NCI-H2029 treated with DMSO at 0.1 percent for 48 hours (cell line): ENCODE measurements at places on chromosomes 7 and 10.

- no peak for DNase-seq
Measured at GRCh38 chr7:139853506-139854123, 24.6 kb downstream of the TBXAS1 start.

DNA sequence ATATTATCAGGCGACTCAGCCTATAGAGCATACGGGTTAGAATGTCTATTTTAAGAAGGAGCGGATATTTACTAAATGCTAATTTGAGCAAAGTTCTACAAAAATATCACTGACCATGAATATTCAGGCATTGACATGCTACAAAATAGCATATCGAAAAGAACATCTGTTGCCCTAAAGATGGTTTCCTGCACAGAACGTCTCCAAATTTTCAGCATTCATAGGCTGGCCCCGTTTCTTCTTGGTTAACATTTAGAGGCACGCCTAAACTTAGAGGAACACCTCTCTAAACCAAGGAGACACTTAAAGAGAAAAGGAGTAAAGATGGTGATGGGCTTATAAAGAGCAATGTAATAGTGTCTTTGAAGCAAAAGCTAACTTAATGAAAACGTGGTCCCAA, 1.3 kb upstream of the MINPP1 start:
- no peak for DNase-seq

GRCh38 chr7:80593869-80594586, 44.4 kb upstream of the CD36 start:
- no peak for DNase-seq

DNA sequence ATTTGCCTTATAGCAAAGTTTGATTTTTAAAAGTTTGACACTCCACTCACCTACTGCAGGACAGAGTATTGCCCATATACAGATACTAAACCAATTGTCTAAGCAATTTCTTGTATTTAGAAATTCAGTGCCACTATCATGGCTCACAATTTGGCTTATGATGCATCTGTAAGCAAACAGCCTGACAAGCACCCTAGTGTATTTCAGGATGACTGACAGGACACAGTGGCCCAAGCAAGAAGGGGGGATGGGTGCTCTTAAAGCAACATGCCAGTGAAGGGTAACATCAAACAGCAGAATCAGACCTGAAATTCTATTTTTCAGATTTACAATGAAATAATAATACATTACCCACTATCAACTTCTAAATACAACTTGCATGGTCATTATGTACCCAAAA, 30.5 kb downstream of the CTNNA3 start:
- no peak for DNase-seq

GRCh38 chr7:45999541-45999940, 78.5 kb upstream of the IGFBP3 start:
- no peak for DNase-seq

- no peak for DNase-seq
Measured at GRCh38 chr10:56912043-56912442, 551.0 kb upstream of the ZWINT start.

DNA sequence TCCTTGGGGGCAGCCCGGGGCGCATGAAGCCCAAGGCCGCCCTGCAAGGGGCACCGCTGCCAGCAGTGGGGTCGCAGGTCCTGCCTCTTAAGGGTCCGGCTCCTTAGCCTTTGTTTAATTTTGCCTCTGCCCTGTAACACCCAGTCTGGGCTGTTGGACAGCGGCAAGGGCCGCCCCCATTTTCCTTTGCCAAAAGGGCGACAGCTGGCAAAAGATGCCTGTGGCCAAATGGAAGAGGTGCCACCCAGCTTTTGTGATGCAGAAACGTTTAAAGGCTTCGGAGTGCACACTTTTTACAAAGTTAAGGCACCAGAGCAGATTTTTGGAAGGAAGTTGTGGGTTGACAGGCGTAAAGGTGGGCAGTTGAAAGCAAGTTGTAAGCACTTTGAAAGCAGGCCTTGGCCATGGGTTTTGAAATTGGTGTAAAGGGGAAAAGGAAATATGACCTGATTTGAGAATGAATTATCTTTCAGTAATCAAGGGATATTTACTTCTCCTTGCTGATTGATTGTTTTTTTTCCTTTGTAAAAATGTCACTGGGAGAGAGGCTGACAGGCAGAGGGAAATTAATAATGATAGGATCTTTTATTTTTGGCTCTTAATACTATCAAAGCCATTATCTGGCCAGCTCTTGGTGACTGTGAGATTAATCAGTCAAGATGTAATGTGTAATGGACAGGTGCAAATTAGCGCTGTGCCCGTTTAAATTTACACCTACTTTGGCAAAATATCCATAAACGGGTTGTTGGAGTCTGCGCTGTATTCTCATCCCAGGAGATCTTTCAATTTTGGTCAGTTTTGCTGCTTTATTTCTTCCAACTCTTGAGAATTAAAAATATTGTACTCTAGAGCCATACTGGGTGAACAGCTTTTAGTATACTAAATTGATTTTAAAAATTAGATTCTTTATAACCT, 1.2 kb downstream of the CASD1 start:
- DNase-seq = peak; percentile 78

DNA sequence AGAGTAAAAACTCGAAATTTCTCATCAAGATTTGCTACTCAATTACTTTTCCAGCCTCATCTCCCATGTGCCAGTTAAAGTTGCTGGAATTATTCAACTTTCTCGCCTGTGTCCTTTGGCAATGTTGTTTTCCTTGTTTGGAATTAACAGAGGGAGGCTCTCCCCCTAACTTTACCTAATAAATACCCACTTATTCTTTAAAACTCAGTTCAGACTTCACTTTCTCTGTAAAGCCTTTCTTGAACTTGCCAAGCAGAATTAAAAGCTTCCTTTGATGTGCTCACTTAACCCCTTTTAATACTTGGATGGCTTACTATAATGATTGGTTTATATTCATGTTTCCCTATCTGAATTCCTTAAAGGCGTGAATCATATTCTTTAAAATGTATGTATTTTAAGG, 104.1 kb downstream of the MKLN1 start:
- DNase-seq = no peak

- no peak for DNase-seq
Measured at GRCh38 chr7:32126843-32127242, 56.6 kb upstream of the PDE1C start.

- no peak for DNase-seq
Measured at GRCh38 chr10:35211390-35211789, 84.7 kb downstream of the CREM start.

DNA sequence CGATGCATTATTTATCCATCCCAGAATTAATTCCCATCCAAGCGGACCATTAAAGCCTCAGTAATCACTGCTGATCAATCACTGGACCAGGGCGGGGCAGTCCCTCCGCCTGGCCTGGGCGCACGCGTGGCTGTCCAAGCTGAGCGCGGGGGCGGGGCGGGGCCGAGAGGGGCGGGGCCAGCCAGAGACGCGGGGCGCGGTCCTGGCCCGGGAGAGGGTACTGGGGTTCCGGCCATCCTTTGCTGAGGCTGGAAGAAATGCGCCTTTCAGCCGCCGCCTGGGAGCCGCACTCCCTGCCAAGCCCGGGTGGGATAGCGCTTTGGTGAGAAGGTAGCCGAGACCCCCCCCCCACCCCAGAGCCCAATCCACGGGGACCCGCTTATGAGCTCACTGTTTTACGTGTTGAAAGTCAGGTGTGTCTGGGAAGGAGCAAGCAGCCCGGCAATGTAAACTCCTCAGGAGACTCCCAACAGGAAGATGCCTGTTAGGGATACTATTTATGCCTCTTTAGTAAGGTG, at the start of gene ARHGAP22:
Gene ARHGAP22, minus strand, starts transcription at position 83 of the 518 bp plus-strand sequence. CDS start 277 bp downstream, outside the sequence.
- no peak for DNase-seq

DNA sequence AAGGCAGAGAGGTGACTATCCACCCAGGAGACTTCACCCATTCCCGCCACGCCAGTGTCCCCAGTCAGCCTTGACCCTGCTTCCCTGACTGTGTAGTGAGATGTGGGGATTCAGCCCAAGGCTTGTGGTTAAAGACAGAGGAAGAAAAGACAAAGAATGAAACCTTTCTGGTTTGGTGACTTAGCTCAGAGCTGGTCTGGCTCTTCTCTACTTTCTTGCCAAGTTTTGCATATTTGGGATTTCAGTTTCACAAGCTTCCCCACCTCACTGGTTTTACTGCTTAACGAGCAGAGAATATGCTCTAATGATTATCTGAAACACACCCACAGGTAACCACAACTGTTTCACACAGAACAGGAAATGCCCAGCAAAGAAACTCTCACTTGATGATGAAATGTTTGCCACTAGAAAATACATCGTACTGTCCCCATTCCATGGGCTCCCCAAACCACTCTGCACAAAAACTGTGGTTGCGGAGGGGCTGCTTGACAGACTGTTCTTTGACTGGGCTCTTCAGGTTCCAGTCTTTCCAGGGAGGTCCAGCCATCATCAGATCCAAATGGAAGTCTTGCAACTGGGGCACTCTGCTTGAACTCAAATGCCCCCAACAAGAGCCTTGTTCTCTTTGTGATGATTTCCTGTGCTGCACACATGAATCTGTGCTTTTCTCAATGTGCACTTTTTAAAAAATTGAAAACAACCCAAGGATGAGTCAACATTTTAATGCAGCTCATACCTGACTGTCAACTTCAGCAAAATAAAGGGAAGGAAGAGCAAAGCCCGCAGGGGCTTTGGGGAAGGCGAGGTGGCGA, 95.5 kb downstream of the CTBP2 start:
- DNase-seq = no peak

DNA sequence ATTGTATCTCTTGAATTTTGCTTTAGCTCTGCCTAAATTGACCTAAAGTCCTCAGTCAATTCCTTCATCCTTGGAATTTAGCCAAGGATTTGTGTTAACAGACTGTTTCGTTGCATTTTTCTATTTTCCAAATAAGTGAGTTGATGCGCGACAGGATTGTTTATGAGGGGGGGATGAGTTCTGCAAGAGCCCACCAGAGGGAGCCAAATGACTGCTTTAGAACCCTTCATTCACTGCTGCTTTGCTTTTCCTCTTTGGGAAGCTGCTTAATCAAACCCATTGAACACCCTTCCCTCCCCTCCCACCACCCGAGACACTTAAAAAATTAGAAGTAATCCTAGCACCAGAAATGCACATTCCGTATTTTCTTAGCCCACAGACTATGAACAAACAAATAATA, 33.7 kb upstream of the PTF1A start:
- DNase-seq = no peak

DNA sequence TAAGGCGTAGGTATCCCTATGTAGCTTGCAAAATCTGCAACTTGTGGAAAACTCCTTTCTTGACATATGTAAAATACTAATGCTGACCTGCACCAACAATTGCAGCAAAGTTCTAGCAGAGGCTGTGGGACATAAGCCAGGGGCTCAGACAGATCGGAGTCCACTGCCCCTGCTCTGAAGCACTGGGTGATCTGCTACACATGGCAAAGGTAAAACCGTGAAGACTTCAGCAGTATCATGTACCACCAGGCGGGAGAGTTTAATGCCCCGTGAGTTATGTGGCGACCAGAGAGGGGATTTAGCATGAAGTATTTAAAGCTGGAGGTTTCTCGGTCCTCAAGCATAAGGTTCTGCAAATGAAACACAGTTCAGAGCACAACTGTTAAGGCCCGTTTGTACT, 76.4 kb downstream of the ABCC2 start:
- no peak for DNase-seq

- DNase-seq = no peak
Measured at GRCh38 chr7:151416112-151416940, 6.5 kb upstream of the WDR86 start.

GRCh38 chr10:33412653-33413361, 78.3 kb upstream of the NRP1 start:
- DNase-seq = no peak

GRCh38 chr7:151491859-151492258, 27.8 kb downstream of the RHEB start:
- no peak for DNase-seq

GRCh38 chr7:130151591-130152492, 53.4 kb downstream of the TMEM209 start:
- no peak for DNase-seq

- DNase-seq = no peak
Measured at GRCh38 chr7:51019891-51020870, 237.5 kb upstream of the GRB10 start.

- DNase-seq = no peak
Measured at GRCh38 chr7:80721883-80722615, 83.6 kb downstream of the CD36 start.

GRCh38 chr7:139597028-139597427, 73.5 kb downstream of the CLEC2L start:
- no peak for DNase-seq

GRCh38 chr10:133140417-133141143, 19.4 kb upstream of the KNDC1 start:
- no peak for DNase-seq
